T-helper 17 cell (primary cell): ENCODE measurements at places on chromosomes 12 and 14.

DNA sequence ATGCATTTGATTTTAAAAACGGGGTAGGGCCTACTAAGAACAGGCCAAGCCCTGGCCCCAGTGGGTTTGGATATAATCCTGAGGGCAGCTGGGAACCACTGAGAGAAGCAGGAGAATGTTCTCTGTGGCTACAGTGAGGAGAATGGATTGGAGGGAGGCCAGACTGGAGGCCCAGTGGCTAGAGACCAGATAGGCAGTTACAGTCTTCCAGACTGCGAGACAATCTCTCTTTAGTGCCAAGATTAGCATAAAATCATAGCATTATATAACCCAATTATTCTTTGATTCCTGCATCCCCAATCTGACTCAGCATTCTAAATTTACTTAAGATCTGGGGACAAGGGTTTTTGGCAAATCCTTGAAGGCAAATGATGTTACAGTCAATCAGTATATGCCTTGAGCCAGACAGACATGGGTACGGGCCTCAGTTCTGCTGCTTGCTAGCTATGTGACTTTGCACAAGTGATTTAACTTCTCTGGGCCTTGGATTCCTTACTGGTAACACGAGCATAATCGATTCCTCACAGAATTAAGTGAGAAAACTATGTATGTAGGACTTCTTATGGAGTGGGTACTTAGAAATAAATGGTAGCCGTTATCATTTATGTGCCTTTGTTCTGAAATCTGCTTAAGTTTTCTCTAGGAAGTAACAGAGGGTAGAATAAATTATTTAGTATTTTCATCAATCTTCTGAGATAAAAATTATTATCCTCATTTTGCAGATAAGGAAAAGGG, 18.3 kb downstream of the NINJ2 start:
- DNase-seq: no peak

DNA sequence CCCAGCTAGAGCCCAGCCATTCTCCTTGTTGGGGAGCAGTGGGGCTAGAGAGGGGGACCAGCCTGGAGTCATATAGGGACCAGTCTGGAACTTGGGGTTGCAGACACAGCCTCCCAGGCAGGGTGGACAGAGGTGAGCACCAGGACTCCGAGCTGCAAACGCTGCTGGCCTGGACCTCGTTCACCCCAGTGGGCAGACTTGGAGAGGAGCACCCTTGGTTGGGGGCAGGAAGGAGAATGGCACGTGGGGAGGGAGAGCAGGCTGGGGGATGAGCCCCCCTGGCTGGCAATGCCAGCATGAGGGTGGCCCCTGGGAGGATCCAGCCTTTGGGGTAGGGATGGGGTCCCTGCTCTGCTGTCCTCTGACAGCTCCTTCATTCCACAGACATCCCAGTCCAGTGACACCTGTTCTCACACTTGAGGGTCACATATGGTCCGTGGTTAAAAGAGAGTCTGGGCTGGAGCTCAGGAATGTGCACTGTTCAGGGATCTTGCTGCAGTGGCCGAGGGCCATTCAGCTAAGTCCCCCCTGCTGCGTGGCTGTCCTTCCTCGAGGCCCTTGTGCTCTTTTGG, 2.8 kb downstream of the LBHD2 start:
- DNase-seq: no peak

DNA sequence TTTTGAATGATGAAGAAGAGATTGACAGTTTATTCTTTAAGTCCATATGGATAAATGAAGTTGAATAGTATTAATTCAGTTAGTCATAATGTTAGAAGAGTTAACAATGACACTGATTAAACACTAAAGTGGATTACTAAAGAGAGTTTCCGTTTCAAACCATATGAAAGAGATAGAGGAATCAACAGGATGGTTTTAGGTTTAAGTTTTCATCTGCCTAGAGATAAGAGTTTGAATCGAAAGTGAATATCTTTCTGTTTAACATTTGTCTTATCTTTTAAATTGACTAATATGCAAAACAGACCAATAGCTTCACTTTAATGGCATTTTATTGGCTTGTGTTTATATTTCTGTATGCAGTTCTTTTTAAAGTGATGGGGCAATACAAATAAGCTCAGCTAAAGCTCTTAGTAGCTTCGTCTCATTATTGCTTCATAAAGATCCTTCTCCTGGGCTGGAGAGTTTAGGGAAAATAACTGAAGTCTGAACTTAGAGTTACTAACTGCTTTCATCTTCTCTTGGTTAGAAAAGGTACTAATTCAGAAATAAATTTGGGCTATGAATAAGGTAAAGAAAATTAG, 66.0 kb downstream of the MIPOL1 start:
- DNase-seq: no peak

DNA sequence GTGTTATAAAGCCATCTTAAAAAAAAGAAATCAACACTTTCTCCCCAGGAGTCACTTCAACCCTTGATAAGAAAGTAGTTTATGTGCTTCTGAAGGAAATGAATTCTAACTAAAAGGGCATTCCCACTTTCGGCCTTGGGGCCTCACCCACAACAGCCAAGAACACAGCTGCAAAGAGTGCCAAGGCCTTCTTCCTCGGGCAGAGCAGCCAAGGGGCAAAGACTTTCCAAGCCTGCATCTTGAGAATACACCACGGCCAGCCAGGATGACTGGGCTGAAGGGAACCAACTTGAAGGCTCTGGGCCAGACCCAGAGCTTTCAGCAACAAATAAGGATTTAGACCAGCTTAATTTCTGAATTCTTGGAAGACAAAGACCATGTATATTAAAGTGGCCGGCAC, 60.4 kb upstream of the FOXN3 start:
- no peak for DNase-seq

GRCh38 chr12:89946518-89947135, 238.0 kb upstream of the ATP2B1 start:
- no peak for DNase-seq
